ENCODE measurements at places on chromosomes 7 and 10.

GRCh38 chr10:77692782-77693181, 55.2 kb upstream of the KCNMA1 start:
- no peak for ATAC-seq

- no peak for ATAC-seq
Observed at GRCh38 chr7:90931986-90932916, 332.0 kb upstream of the FZD1 start.

DNA sequence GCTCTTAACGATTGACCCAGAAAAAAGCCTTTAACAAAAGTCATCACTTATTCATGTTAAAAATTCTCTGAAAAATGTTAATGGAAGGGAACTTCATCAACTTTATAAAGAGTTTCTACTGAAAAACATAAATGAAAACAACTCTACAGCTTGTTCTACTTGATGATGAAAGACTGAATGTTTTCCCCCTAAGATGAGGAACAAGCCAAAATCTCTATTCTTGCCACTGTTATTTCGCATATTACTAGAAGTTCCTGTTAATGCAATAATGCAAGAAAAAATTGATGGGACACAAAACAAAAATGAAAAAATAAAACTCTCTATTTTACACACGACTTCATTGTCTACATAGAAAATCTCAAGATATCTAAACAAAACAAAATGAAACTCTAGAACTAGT, 249.8 kb upstream of the AKR1E2 start:
- no peak for ATAC-seq

DNA sequence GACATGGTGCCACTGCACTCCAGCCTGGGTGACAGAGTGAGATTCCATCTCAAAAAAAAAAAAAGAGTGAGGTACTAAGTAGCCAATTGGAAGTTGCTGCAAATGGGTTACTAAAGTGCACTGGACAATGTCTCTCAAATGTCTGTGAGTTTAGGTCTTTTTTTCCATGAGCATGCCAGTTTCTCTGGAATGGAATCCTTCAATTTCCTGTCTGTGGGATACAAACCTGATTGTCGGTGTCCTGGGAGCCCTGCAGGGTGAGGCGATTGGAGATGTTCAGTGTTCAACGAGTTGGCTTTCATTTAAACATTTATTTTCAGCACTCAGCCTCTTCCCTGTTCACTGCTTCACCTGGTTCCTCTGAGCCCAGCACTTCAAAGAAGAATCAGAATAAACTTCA, 5.3 kb upstream of the CALD1 start:
- no peak for ATAC-seq

DNA sequence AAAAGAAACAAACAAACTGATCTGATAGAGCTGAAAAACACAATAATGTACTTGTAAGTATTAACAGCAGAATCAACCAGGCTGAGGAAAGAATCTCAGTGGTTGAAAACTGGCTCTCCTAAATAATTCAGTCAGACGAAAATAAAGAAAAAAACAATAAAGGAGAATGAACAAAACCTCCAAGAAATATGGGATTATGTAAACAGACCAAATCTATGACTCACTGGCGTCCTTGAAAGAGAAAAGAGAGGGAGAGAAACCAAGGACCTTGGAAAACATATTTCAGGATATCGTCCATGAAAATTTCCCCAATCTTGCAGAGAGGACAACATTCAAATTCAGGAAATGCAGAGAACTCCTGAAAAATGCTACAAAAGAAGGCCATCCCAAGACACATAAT, 62.9 kb downstream of the FBXL13 start:
- no peak for ATAC-seq

DNA sequence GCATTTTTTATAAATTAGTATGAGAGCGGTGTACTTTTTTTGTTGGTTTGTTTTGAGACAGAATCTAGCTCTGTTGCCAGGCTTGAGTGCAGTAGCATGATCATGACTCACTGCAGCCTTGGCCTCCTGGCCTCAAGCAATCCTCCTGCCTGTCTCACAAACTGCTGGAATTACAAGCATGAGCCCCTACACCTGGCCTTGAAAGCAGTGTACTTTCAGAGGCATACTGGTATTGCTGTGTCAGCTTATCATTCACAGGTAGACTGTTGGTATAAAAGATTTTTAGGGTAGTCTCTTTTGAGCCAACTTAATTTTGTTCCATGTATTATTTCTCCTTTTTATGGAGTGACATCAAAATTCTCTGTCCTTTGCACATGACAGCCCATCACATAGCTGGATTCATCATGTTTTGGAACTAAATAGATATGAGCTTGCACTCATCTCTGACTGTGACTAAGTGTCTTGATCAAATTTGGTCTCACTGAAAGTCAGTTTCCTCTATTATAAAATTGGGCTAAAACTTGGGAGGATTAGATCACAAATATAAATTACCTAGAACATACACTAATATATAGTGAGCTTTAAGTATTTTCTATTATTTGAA, 12.4 kb downstream of the GNAT3 start:
- ATAC-seq = peak; percentile 57

DNA sequence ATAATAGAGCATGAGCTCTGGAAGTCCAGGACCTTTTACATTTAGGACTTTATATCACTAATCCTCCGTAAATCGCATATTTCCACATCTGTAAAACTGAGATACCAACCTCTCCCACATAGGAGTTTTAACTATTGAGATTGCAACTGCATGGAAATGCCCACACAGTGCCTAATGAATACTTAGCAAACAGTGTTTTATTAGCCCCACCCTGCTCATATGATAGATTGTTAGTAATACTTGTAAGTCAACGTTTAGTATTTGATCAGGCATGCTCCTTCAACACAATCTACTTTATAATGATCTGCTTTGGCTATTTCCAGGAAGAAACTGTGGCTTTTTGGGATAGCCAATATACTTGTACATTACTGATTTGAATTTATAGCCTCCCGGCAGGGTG, 8.5 kb downstream of the PDZD8 start:
- ATAC-seq = no peak

DNA sequence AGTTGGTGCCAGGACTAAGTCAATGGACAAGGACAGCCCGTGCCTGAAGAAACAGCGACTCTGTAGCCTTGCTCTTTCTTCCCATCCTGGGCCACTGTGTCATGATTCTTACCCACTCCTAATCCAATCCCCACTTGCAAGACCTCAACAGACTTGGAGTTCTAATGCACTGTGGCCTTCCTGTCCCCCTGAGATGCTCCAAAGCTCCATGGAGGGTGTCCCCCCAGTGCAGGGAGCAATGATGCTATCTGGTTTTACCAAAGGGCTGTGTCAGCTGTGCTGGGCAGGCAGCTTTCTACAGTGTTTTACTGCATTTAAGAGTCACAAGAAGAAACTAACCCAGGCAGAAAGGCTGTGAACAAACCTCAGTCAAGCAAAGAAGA, 108.1 kb downstream of the PRKAG2 start:
- ATAC-seq = no peak

DNA sequence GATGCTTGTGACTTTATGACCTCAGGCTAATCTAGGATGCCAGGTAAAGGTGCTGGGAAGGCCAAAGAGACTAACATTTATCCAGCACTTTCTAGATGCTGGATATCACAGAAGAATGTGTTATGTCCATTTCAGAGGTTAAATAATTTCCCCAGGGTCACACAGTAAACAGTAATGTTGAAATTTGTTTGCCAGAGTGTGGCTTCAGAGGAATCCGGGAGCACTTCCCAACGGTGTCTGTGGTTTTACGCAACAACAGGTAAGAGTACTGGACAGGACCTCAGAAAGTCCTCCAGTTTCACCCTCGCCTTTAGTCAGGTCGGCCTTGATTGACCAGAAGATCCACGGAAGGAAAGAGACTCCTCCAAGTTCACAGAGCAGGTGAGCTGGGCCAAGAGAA, 1.7 kb downstream of the SHTN1 start:
- ATAC-seq = no peak

DNA sequence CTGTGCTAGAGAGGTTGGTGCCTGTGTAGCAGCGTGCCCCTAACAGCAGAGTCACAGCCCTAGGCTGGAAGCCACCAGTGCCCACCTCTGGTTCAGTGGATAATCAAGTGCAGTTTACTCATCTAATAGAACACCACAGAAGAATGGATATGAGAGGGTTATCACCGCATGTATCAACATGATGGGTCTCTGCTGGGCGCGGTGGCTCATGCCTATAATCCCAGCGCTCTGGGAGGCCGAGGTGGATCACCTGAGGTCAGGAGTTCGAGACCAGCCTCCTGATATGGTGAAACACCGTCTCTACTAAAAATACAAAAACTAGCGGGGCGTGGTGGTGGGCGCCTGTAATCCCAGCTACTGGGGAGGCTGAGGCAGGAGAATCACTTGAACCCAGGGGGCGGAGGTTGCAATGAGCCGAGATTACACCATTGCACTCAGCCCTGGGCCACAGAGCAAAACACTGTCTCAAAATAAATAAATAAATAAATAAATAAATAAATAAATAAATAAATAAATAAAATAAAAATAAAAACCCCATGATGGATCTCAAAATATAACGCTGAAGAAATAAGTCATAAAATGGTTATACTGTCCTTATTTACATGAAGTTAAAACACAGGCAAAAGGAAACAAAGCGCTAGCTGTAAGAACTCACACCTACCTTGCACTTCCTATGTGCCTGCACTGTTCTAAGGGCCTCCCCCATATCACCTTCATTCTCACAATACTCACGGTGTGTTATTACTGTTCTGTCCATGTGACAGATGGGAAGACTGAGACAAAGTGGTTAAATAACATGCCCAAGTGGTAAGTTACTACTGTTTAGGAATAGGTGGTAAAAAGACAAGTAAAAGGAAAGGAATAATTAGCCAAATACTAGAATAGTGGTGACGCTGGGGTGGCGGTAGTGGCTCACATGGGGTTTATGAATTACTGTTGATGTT, 70.9 kb downstream of the AMZ1 start:
- no peak for ATAC-seq

DNA sequence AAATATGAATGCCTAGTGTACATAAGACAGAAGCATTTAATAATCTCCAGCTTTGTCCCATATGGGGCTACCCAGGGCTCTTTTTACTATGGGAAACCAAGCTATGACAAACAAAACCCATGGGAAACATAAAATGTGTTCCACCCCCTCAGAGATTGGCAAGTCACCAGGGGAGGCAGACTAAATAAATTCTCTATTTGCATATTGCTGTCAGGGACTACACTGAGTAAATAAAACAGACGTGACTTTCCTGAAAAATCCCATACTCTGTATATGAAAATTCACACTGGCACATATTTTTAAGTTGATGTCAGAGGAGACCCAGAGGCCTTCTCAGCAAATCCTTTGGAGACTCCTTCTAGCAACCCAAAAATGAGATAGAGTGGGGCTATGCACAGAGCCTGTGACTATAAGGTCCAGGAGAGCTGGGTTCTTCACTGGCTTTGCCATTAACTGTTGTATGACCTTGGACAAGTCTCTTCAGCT, 44.0 kb upstream of the HPSE2 start:
- no peak for ATAC-seq

DNA sequence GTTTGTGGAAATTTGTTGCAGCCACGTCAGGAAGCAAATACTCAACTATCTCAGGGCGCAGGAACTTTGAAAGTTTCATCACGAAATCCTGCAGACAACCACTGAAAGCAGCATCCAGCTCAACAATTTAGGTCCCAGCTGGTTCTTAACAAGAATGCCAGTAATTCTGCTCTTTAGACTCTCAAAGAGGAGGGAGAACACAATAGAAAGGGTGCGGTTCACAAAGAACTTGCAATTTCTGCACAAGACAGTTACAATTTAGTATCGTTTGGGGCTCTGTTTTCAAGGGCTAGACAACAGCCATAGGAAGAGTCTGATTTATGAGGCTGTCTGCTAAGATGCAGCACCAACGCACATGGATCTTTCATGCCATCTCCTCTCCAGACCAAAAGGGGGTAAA, 223.1 kb downstream of the FGFR2 start:
- no peak for ATAC-seq

DNA sequence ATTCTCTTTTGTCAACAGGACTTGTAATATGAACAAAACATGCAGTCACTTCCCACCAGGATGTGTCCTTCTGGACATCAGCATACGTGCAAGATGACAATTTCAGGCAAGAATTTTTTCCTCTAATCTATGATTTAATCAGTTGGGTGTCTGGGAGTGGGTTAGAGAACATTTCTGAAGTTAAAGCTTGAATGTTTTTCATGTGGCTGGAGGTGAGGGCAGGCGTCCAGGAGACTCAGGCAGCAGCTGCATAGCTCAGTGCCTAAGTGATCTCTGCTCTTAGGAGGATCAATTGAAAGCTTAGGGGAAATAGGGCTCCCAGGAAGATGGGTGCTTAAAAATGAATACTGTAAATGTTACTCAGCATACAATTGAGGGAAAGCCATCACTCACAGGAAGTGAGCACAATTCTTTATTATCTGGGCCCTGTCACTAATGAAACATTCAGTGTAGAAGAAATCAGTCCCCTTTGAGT, 457.6 kb upstream of the KLF6 start:
- no peak for ATAC-seq

- no peak for ATAC-seq
Observed at GRCh38 chr7:66627151-66627681, 1.5 kb upstream of the KCTD7 start.

DNA sequence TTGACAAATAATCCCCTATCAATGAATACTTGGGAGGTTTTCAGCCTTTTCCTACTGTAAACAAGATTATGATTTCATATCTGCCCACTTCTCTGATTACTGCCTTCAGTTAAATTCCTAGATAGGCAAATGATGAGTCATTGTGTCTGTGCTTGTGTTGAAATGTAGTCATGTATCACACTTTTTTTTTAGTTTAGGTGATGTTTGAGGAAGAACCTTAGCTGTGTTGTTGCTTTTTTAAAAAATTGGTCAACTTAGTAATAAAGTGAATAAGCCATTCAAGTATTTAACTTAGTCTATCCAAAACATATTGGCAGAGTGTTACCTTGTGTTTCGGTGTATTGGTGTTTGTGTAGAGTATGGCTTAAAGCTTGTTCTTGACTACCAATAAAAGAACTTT, 60.0 kb downstream of the WAC start:
- peak; percentile 34 for ATAC-seq

- no peak for ATAC-seq
Observed at GRCh38 chr10:113865901-113866300, 11.4 kb downstream of the NHLRC2 start.

GRCh38 chr7:115033917-115034459, 112.1 kb downstream of the MDFIC start:
- no peak for ATAC-seq

DNA sequence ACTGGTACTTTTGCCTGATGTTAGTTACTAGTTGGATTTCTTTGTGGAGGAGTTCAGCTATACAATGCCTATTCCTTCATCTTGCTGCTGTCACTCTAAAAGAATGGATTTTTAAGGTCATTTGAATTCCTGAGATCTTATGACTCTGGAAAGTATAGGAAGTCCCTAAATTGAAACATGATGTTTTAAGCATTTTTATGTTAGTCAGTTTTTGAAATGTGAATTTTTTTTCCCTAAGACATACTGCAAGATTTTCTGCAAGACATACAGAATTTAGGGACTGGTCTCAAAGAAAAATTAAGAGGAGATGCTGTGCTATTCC, 355.8 kb downstream of the SUGCT start:
- ATAC-seq = no peak

DNA sequence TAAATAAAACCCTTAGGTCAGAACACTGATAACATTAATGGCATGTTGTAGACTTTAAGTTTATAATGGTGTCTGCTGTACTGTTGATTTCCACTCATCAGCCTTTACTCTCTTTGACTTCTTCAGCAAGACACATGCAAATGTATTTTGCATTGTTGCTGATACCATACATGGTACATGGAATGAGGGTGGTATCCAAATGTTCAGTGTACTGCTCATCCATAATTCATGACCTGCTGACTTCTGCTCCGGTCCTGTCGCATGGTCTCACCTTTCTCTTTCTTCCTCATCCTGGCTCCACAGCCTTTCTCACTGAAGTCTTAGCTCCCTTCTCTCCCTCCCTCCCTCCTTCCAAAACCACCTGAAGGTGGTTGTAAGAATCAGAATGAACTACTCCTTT, 4.7 kb upstream of the CUBN start:
- no peak for ATAC-seq
